NCI-H1436 treated with DMSO at 0.1 percent for 48 hours (cell line): ENCODE measurements at places on chromosomes 3 and 15.

GRCh38 chr3:58577269-58577821 lies at the start of gene FAM107A:
Gene FAM107A, minus strand, starts transcription at chr3:58577391. Its CDS starts 7,531 bp downstream, at chr3:58569860.
- DNase-seq: no peak

GRCh38 chr3:38653685-38654537 lies 4.4 kb upstream of the SCN5A start:
- no peak for DNase-seq

GRCh38 chr3:196726788-196727675 lies 12.6 kb upstream of the PAK2 start:
- no peak for DNase-seq

- no peak for DNase-seq
Measured at GRCh38 chr15:42367041-42367440, 7.7 kb downstream of the CAPN3 start.

DNA sequence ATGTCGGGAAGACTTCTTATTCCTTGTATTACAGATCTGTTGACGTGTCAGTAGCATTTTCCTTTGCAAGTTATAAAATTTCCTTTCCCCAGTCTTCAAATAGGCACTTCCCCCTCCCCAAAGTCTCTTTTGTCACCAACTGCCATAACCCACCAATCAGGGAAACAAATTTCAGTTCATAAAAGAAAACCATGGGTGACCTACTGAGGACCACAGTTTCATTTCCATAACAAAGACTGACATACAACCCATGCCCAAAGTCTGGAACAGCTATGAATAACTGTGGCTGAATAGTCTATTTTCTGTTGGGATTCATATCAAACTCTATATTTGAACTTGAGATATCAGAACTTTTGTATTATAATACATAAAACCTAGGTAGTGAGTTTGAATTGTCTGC lies 307.8 kb downstream of the KBTBD8 start:
- DNase-seq: no peak

DNA sequence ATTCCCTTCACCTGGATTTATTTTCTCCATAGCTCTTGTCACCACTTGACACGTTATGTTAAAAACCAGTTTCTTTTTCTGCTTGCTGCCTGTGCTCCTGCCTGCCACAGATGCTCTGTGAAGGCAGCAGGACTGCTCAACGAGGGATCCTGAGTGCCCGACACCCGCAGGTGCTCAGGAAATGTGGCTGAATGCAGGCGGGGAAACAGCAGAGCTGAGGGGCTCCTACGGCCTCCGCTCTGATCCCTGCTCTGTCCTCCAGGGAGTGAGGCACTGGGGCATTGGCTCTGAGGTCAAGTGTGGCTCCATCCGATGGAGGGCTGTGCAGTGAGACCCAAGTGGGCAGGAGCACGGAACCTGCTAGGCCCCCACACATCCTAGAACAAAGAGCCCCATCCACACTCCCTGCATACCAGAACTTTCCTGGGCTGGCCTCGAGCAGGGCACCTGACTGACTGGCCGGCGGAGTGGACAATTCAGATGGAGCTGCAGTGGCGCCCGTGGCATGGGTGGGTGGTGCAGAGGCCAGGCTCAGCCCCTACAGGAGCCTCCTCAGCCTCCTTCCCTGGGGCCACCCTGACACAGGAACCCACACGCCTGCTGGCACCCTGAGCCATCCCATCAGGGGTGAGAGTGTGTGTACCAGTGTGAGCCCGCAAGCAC lies 27.9 kb downstream of the IQSEC1 start:
- no peak for DNase-seq

DNA sequence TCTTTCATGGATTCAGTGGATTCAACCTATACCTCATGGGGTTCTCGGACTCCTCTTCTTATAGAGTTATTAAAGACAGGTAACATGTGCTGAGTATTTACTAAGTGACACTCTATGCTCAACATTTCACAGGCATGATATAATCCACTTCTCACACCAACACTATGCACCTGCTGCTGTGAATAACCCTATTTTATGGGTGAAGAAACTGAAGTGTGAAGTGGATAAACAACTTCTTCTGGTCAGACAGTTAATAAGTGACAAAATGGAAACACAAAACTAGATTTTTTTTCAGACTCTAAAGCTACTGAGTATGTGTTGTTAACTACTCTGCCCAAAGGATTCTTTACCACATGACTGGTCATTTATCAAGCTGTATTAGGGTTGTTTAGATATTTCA lies 403.5 kb downstream of the DIPK2A start:
- no peak for DNase-seq

DNA sequence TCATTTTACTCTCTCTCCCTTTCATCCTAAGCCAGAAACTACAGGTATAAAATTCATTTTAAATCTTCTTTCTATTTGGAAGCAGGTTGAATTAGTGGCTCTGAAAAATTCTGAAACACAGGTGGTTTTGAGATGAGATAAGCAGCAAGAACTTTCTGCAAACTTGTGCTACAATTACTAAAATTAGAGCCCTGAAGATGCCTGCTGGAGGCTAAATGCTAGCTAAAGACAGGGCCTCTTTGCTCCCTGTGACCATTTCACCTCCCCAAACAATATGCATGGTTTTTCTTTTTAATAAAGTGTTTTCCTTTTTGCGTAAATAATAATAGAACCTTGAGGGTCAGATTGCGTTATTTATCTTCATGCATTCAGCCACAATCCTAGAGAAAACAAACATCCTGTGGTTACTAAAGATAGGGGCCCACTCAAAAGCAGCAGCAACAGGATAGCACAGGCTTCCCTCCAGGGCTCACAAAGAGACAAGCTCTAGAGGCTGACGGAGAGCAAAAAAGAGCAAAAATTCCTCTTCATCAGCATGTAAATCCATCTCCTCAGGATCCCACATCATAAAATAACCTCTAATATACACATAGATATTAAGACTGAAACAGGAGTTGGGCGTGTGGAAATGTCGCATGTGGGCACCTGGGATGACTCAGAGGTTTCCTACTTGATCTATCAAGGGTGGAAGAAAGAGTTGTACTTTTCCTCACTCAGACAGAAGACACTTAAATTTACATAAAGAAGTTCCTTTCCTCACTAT lies 26.5 kb upstream of the CP start:
- no peak for DNase-seq

GRCh38 chr3:148911173-148911572 lies 46.1 kb downstream of the CPA3 start:
- DNase-seq: no peak

GRCh38 chr3:124483915-124484470 lies 246.3 kb upstream of the UMPS start:
- no peak for DNase-seq

DNA sequence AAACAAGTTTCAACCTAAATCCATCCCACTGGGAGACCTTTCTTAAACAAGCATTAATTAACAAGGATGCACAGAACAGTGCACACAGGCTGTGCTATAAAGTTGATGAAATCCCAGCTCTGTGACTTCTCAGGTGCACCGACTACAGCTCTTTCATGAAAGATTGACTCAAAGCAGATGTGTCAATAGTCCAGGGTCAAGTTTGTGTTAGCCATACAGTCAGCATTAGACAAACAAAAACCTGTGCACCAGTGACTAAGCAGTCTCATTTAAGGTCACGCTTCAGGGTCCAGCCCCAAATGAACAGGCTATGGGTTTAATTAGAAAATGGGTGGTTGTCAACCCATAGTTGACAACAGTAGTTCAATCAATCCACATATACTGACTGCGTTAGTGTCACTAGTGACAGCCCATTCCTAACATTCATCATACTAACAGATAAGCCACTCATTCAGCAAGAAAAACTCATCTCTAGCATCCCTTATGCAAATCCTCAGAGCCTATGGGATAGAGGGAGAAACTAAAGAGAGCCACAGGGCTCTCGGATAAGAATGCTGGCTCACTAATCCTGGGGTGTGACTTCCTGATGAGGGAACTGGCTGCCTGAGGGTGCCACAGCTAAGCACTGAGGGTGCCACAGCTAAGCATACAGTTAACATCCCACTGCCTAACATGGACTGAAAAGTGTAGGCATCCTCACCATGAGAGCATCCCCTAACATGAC lies 84.1 kb downstream of the WNT5A start:
- DNase-seq: no peak

DNA sequence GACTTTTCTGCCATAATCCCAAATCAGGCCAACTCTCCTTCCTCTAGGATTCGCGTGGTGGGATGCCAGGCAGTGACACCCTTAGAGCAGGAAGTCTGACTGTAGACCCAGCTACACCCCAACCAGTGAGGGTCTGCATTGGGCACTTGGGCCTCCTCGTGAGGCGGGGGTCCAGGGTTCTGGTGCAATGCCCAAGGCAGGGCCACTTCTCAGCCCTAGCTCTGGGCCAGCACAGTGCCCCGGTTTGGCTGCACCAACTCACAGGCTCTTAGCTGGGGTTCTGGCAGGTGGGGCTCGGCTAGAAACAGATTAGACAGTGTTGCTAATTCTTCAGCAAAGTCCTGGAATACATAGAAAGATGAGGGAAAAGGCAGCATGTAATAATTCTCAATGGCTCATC lies 12.7 kb downstream of the CDAN1 start:
- no peak for DNase-seq

DNA sequence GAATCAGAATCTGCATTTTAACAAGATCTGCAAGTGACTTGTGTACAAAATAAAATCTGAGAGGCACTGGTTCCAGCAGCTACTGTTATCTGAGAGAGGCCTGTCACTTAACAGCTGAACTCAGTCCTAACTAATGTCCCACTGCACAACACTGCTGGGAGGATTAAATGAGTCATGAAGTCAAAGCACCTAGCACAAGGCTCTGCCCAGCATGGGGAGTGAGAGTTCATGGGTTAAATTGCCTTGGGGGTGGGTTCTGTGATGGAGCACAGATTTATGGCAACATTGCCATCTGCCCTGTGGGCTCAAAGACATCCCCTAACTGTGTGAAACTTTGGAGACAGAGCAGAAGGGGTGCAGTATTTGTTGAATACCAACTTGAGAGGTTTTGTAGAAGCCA lies 250.9 kb downstream of the PLCL2 start:
- DNase-seq: no peak
